ENCODE measurements at places on chromosomes 1 and 21.

DNA sequence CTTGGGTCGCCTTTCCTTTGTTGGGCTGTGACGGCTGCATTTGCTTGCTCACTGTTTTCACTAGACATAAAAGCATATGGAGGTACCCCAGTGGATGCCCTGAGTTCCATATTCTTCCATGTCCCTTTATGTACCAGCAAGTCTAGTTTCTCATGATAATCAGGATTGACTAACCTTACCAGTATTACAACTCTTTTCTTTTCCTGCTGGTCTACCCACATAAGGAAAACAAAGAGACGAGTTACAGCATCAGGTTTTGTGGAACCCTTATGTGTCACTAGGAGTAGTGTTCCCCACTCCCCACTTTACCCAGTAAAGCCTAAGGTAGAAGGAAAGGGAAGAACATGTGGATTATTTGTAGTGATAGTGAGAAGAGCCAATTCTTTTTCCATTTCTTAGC lies 16.4 kb upstream of the CENPF start:
- DNase-seq, result no peak

DNA sequence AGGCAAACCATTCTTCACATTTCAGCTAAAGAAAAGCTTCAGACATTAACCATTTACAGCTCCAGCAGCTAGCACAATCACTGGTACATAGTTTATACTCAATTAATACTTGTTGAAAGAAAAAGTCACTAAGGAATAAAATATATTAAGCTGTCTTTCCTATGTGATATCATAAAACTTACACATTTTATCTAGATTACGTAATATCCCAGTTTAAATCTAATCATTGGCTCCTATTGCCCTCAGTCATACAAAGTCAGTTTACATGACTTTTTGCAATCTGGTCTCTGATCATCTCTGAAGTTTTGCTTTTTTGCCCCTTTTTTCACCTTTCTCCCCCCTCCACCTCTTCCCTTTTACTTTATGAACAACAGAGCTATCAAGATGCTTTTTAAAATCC lies 8.5 kb upstream of the PRRC2C start:
- DNase-seq, result no peak

GRCh38 chr1:93672069-93672468 lies 9.6 kb downstream of the BCAR3 start:
- no peak for DNase-seq

DNA sequence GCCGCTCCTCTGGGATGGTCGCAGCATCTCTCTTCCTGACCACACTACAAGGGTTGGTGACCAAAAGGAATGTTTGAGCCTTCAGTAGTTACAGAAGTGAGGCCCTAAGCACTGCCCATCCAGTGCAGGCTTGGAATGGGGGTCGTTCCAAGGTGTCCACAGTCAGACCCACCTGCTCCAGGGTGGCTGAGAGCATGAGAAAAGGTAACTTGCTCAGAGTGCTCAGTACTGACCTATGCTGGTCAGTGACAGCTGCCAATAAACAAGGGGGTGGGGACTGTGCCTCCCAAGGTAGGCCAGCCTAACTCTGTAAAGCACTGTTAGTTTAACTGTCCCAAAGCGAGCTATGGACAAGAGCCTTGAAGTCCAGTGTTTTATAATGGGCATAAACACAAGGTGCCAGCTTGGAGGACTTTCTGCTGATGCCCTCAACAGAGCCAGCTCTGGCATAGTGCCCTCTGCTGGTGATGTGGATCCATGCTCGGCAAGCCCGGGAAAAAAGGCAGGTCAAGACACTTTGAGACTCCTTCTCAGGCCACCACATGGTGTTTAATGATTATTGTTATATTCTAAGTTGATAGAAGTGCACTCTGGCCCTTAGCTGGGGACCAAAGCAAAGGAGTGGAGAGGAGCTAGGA lies 78.1 kb upstream of the DNAH14 start:
- no peak for DNase-seq

- DNase-seq, result no peak
Observed at GRCh38 chr1:81679942-81680341, 120.8 kb upstream of the ADGRL2 start.

DNA sequence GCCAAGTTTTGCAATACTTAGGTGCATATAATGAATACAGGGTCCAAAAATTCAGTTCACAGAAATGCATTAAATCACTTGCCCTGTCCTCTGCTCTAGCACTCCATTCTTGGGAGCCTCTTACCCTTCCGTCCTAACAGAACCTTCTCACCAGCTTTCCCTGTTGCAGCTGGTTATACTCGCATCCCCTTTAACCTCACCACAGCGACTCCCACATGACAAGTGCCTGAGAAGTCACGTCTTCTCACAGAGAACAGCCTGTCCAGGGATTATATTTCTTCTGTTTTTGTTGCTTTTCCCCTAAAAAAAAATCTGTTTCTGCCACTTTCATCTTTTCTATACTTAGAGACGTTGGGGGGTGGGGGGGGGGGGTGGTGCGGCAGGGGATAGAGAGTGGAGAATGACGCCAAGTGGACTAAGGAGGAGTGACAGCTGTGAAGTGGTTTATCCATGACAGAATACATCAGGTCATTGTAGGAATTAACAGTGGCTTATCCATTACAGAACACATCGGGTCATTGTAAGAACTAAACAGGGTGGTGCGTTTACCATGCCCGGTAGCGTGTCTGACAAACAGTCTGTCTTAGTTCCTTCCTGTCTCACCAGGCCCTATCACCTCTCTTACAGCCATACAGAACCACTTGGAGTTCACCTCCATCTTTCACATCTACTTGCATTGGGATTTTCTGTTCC lies 117.6 kb downstream of the UBE2U start:
- DNase-seq, result no peak

DNA sequence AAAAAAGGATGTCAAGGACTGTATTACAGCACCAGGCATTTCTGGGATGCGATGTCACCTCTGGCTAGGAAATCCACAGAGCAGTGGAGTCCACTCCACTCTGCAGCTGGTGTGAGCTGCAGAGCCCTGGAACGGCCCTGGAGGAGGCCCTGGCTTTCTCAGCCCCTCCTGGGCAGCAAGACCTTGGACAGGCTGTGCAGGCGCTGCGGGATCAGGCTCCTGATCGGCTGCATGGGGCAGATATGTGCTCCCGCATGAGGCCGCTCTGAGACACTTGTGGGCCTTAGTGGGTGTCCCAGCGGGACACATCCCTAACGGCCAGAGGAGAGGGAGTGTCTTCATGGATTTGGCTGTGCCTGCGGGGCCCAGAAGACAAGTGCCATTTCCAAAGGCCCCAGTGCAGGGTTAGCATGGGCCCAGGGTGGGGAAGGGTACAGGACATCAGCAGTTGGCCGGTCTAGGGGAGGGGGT lies 6.2 kb downstream of the DNMT3L start:
- DNase-seq, result no peak

DNA sequence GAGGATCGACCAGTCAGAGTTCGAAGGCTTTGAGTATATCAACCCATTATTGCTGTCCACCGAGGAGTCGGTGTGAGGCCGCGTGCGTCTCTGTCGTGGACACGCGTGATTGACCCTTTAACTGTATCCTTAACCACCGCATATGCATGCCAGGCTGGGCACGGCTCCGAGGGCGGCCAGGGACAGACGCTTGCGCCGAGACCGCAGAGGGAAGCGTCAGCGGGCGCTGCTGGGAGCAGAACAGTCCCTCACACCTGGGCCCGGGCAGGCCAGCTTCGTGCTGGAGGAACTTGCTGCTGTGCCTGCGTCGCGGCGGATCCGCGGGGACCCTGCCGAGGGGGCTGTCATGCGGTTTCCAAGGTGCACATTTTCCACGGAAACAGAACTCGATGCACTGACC lies 9.6 kb downstream of the FAAP20 start:
- DNase-seq, result no peak

DNA sequence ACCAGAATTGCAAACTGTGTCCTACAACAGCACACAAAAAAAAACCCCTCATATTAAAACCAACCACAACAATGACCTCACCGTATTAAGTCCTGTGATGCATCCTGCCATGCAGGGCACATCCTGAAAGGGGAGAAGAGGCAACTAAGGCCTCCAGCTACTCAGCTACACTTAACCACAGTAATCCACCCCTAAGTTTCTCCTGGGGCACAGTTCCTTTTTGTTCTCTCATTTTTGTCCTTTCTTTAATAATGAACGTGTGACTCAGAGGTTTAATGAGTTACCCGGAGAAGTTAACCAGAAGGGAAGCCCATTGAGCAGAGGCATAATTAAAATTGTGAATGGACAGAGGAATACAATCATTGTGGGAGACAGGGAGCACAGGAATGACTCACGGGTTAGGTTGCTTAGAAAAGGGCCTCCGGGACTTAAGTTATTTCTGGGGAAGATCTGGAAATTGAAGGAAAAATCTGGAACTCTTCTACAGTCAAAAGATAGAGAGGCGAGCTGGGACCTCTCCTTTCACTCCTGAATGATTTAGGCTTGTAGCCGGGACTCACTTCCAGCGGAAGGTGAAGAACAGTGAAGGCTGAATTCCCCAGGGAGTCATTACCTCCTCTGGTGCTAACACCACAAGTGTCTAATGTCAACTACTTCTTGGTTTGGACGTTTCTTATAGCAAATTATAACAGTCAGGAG lies 36.9 kb upstream of the HIVEP3 start:
- DNase-seq, result no peak

- no peak for DNase-seq
Observed at GRCh38 chr1:10510520-10511493, 36.1 kb downstream of the PEX14 start.

DNA sequence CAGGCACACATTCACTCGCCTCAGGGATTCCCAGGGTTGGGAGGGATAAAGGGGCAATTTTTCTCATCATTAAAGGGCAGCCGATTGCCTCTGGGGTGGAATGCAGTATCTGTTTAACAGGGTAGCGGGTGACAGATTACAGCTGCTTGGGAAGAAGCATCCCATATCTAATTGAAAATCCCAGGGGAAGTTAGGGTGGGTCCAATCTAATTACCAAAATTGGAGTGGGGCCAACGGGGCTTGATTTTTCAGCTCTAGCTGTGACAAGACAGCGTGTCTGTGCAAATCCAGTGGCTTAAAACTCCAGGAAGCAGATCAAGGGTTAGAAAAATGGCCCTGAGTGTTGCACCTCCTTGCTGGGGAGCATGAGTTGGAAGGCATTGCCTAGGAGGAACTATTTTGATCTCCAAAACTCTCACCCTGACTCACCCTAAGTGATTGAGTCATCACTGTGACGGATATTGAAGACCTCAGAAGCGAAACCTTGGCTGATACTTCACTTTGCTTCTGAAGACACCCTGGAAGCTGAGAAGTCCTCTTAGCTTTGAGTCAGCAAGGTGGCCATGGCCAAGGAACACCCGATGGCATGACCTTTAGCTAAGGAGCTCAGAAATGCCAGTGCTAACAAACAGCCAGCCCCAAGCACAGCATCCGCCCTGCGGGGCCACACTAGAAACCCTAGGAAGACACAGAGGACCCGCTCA lies 46.0 kb downstream of the GRHL3 start:
- no peak for DNase-seq

DNA sequence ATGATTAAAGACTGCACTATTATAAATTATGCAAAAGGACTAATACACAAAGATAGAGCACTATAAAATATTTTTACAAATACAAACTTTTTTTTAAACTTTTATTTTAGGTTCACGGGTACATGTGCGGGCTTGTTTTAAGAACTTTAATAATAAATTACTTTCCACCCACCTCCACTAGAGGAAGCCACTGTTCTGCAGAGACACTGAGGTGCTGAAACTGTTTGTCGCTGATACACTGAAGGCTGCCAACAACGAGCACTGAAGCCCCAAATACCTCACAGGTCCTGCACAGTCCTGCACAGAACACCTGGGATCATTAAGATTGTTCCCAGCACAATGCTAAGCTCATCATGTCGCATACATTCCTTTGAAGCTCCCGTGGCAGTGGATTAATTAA lies 19.9 kb downstream of the COA6 start:
- DNase-seq, result no peak

DNA sequence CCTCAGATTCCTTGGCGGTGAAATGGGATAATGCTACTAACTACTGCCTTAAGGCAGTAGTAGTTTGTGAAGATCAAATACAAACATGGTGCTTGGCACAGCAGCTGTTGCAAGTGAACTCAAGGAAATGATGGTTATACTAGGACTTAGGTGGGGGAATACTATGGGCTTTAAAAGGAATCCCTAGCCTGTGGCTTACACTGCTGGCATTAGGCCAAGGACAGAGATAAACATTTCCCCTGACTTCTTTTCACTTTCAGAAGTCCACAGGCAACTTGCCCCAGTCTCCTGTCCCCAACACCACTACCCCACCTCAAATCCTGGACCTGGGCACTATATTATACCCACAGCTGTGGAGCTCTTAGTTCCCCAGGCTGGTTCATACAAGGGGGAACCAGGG lies 13.1 kb upstream of the VAMP4 start:
- DNase-seq, result no peak
